ENCODE measurements at places on chromosomes 13 and 19.

GRCh38 chr19:47176071-47176626, 45.5 kb downstream of the SAE1 start:
- DNase-seq: no peak

- no peak for DNase-seq
These were observed 8.9 kb downstream of the ATG4D start for GRCh38 chr19:10552510-10553053.

DNA sequence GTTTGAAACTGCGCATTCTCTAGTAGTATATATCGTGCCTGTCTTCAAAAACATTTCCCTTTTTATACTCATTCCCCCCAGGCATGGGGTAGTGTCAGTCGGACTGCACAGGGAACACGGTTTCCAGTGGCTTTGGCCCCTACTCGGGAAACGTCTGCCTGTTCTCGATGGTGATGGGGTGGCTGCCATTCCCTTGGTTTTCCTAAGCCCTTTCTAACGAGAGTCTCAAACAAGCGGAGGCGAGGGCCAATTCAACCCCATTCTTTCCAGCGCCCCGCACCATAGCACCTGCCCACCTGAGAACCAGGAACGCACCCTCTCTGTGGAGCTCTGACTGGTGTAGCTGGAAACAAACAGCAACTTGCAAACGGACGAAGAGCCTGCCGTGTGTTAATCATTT, 127.6 kb downstream of the STK24 start:
- DNase-seq: no peak

GRCh38 chr13:45768656-45769479, 66.7 kb downstream of the CBY2 start:
- no peak for DNase-seq

- no peak for DNase-seq
These were observed 55.3 kb downstream of the FRY start for GRCh38 chr13:32086791-32087441.

GRCh38 chr13:24142886-24143285, 17.6 kb upstream of the SPATA13 start:
- no peak for DNase-seq

- no peak for DNase-seq
These were observed 45.1 kb downstream of the NFIX start for GRCh38 chr19:13040232-13040947.

DNA sequence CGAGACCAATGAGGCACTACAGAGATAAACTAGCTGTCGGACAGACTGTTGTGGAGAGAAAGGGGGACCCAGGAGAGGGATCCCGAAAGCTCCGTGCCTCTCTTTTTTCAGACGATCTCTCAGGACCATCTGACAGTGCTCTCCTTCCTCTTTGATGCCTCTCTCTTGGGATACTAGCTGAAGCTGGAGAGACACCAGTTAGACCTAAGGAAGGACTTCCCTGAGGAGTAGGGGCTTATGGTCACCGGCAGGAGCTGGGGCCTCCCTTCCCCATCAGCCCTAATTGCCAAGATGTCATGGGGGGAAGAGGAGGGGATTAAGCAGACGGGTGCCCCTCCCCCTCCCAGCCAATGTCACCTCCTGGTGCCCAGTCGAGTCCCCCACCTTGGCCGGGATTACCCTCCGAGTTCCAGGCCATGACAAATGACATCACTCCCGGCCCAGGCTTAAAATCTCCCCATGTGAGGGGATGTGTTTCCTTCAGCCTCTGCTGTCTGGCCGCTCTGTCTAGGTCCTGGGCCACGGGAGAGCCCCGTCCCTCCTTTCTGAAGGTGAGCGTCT, at the start of gene CRX:
TSS of gene CRX (plus strand) at position 478 of the 561 bp plus-strand sequence. CDS start 12,507 bp downstream, outside the sequence.
- DNase-seq: no peak

DNA sequence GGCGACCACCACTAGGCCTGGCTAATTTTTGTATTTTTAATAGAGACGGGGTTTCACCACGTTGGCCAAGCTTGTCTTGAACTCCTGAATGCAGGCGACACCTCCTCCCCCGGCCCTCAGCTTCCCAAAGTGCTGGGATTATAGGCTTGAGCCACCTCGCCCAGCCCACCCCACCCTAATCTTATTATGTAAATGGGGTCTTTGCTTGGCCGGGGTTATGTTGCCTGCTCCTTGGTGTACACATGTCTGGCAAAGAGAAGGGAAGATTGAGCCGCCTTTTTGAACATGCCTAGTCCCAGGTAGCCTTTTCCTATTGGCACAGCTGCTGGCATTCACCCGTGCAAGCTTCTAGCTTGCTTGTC, 106.8 kb downstream of the KCTD15 start:
- DNase-seq: no peak

GRCh38 chr19:49930483-49931011, 1.2 kb upstream of the NUP62 start:
- no peak for DNase-seq

DNA sequence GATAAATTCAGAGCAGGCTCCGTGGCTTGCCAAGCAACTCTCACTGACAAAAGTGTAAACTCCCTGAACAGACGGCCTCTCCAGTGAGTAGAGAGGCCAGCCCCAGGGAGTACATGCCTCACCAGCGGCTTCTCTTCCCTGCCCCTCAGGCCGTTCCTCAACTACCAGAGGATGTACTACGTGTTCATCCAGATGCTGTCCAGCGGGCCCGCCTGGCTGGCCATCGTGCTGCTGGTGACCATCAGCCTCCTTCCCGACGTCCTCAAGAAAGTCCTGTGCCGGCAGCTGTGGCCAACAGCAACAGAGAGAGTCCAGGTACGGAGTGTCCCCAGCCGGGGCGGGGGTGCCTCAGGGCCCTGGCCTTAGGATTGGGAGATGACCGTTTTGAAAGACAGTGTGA, 93.4 kb upstream of the MCF2L start:
- no peak for DNase-seq

GRCh38 chr13:28379371-28380083, 115.4 kb downstream of the FLT1 start:
- no peak for DNase-seq
